ENCODE measurements at places on chromosomes 16 and 17.

DNA sequence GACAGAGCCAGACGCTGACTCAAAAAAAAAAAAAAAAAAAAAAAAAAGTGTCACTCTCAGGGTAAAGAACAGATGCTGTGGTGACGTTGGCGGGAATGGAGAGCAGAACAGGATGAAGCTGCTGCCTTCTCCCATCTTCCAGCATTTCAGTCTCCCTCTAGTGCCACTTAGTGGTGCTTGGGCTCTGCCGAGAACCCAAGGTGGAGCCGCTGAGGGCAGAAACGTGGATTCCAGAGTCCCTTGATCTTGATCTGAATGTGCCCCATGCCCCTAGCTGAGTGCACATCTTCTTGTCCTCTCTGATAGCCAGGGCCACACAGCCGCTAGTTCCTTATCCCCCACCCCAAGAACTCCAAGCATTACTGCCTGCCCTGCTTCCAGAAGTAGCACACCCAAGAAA lies 43.2 kb upstream of the FA2H start:
- DNase-seq, result no peak

DNA sequence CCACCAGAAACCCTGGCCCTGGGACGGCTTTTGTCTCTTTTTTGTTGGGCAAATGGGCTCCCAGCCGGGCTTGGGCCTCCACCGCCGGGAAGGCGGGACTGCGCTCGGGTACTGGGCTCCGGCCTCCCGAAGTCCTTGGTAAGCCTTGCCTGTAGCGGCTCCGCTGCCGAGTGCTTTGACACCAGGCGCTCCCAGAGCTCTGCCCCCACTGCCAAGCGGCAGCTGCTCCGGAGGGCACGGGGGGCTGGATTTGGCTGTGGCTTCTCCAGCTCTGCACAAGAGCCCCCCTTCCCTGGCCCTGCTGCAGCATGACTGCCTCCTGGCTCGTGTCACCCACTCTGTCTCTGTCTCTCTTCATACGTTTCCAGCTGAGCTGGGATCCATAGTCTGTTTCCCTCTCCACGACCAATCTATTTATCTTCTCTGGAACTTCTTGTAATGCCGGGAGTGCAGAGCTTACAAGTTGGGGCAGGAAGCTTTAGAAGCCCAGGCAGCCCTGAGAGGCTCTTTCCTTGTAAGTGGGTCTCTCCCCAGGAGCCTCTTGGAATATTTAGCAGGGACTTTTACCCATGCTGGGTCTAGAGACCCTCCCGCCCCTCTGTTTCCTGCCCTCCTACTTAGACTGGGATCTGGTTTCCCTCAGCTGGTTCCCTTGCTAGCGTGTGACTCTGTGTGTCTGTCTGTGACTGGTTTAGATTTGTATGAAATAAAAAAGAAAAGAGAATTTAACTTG lies 246.9 kb upstream of the GSE1 start:
- no peak for DNase-seq

DNA sequence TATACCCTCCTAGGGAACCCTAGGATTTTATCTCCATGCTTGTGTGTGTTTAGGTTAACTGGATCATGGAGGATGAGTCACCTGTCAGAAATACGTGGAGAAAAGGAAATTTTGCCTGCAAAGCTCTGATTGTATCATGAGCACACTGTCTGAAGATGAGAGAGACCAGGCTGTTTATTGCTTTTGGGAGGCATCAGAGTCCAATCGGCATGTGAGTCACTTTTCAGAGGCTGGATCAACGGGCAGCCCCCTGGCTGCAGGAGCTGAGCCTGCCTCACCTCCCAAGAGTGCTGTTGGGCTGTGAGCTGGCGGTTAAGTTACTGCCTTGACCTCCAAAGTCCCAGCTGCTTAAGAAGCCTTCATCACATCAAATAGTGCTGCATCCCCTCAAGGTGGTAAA lies 41.5 kb upstream of the MED9 start:
- DNase-seq, result no peak

DNA sequence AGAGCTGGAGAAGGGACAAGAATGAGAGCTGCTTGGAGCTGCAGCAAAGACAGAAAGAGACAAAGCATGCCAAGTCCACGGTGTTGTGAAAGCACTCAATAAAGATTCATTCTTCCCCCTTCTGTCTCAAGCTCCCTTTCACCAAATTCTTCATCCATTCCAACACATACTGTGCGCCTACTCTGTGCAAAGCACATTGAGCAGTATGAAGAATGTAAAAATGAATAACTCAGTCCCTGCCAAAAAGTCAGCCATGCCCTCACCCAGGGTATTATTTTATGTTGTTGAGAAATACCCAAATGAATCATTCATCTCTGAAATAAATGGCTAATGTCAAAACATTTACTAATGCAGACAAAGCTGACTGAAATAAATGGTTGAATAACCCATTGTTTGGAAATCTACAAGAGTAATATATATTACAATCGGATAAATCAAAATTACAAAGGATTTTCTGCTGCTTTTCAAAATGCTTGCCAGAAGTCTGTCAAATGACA lies 282.9 kb upstream of the IRX5 start:
- no peak for DNase-seq

- DNase-seq, result no peak
These were observed 238.3 kb downstream of the CPPED1 start for GRCh38 chr16:12565423-12565822.

DNA sequence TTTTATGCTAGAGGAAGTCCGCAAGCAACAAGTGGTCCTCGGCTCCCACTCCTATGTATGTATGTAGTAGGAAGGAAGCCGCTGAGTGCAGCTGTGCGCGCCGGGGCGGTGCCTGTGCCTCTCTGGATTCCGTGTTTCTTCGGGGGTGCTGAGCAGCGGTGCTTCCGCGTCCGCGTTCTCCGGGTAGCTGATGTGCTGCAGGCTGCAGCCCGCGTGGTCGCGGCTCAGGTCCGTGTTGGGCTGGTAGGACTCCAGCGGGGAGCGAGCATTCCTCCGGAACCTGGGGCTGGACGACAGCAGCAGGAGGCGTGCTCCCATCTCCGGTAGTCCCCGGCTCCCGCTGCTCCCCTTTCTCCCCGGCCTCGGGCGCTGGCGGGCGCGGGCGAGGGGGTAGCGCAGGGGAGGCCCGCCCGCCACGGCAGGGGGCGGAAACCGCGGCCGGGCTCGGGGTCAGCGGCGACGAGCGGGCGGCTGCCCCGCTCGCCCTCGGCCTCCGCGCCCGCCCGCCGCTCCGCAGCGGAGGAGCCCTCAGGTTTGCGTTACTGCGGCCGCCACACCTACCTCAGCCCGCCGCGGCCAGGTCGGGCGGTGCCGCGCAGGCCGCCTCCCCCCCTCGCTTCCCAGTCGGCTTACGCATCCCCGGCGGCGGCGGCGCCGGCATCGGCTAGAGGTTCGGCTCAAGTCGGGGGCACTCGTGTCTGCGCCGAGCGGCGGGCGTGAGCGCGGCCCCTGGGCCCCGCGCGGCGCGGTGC lies 487 bp downstream of the C17orf67 start:
- DNase-seq, result peak; percentile 86

DNA sequence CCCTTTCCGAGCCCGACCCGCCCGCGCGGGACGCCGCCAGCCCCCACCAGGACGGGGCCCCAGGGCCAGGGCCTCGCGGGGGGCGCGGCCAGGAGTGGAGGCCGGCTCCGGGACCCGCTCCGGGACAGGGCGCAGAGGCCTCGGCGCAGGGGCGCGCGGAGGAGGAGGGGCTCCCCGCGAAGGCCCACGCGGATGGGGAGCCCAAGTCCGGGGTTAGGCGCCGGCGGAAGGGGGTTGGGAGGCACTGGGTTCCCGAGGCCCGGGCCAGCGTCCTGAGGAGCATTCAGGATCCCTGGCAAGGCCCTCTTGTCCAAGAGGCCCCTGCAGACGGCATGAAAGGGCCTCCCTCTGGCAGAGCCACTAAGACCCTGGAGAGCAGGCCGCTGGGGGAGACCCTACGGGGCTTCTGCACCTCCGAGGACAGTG lies 57.8 kb upstream of the CIBAR2 start:
- DNase-seq, result no peak
